AG04450 (cell line): ENCODE measurements at places on chromosomes 7 and 10.
A peak's percentile ranks its signal among the peaks of the same experiment; 100 is the strongest.

DNA sequence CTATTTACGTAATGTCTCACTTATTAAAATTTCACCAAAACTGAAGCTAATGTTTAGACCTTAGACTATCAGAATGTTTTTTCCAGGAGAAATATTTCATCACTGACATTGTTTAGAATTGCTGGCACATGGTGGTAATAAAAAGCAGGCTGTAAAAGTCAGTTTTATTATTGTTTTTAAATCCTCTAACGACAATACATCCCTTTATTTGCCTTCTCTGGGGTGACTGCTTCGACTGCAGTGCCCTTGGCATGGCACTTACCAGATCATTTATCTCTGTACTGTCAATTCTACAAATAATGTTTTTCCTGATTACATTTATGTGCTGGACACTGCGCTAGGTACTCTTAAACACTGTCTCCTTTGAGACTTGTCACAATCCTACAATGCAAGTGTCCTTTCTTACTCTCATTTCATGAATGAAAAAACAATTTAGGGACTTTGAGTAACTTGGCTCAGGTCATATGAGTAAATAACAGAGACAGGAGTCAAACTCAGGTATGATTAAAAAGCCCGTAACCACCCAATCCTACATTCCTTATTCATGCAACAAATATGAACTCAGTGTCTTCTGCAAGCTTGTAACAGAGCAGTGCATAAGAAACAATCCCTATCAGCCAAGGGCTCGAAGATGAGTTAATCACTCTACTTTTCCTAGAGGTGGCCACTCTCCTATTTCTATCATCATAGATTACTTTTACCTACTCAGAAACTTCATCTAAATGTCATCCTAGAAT lies 5.6 kb upstream of the ING3 start:
- no peak for DNase-seq

GRCh38 chr10:7333961-7334641 lies 76.7 kb downstream of the SFMBT2 start:
- no peak for DNase-seq

DNA sequence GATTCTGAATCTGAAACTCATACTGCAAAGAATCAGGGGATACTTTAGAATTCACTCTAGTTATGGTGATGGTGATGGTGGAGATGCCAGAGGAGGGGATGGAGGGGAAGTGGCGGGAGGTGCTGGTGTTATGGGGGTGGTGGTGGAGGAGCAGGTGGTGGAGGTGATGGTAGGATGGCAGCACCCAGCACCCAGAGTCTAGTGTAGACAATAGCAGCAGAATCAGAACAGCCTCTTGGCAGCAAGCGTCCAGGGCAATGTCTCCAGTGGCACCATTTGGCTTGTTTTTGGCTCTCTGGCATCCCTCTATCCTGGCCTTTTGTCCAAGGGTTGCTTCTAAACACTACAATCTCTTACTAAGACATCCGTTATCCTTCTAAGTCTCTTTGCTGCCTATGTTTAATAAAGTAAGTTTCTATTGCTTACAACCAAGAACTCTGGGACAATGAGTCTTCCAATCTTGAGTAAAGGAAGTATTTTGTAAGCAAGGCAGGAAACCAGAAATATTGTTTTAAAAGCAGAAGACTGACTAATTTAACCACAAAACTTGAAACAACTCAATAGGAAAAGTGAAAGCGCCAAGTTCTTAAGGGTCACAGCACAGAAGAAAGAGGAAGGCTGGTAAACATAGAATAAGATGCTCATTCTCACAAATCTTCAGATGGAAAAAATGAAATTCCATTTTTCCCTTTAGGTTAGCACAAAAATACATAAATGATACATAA lies 42.4 kb upstream of the GDF10 start:
- DNase-seq: no peak

DNA sequence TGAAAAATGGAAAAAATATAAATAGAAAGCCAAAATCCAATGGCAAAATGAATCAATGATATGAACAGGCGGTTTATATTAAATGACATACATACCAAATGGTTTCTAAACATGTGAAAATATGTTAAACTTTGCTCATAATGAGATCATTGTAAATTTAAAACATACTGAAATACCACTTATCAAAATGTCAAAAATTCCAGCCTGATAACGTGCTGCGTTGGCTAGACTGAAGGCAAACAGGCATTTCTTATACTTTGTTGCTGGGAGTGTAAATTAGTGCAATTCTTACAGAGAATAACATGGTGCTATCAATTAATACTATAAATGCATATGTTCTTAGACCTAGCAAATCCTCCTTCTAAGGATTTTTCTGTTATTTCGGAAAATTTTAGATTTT lies 225.8 kb upstream of the FAM3C start:
- DNase-seq: no peak

DNA sequence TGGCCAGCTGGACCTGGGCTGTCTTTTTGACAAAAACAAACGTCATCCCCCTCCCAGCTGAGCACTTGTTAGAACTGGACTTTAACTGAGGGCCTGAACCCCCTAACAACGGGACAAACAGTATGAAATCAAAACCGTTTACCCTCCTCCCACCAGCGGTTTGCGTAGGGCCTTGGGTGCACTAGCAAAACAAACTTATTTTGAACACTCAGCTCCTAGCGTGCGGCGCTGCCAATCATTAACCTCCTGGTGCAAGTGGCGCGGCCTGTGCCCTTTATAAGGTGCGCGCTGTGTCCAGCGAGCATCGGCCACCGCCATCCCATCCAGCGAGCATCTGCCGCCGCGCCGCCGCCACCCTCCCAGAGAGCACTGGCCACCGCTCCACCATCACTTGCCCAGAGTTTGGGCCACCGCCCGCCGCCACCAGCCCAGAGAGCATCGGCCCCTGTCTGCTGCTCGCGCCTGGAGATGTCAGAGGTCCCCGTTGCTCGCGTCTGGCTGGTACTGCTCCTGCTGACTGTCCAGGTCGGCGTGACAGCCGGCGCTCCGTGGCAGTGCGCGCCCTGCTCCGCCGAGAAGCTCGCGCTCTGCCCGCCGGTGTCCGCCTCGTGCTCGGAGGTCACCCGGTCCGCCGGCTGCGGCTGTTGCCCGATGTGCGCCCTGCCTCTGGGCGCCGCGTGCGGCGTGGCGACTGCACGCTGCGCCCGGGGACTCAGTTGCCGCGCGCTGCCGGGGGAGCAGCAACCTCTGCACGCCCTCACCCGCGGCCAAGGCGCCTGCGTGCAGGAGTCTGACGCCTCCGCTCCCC lies at the start of gene IGFBP1:
TSS of gene IGFBP1 (plus strand) at position 304 of the 808 bp plus-strand sequence. CDS start at position 469, 165 bp downstream.
- DNase-seq: no peak

DNA sequence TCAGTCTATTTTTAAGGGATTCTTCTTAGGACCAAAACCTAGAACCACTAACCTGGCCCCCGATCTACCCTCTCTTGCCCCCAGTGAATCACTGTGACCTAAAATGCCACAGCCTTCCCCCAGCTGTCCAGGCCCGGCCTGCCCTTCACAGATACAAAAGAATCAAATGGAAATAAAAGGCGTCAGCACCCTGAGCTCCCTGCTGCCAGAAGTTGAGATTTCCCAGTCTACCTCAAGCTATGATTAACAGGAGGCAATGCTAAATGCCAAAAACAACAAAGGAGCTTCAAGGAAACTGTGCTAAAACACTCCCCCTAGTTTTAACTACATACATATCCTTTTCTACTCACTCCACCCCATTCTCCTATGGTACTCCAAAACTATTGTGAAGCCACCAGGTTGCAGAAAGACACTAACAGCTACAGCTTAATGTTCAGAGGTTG lies 67.8 kb downstream of the GSAP start:
- DNase-seq: peak; percentile 29

DNA sequence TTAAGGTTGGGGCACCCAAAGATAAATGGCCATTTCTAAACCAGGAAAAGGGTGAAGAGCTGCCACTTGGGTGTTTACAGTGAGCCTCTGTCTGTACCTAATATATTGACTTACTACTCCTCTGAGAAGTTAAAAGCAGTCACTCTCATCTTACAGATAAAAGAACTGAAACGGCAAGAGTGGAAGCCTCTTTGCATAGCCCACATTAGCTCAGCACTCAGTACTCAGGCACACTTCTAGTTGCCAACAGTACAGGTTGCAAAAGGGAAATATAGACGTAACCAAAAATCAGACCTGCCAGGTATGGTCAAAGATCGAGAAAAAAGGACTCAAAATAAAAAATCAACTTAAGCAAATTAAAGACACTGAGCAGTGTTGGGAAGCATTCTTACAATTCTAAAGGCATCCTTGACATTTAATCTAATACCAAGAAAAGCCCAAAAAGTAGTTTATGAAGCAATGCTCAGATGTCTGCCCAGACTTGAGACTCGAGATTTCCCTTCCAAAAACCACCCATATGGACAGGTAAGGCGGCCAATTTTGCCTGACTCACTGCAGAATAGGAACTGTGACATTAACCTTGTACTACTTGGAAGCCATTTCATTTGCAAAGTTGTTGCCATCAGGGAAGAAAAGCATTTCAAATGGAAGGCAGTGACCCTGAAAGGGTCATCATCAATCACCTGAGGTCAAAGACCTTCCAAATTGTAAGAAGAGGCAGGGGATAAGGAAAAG lies 139.3 kb downstream of the SLC25A13 start:
- no peak for DNase-seq

DNA sequence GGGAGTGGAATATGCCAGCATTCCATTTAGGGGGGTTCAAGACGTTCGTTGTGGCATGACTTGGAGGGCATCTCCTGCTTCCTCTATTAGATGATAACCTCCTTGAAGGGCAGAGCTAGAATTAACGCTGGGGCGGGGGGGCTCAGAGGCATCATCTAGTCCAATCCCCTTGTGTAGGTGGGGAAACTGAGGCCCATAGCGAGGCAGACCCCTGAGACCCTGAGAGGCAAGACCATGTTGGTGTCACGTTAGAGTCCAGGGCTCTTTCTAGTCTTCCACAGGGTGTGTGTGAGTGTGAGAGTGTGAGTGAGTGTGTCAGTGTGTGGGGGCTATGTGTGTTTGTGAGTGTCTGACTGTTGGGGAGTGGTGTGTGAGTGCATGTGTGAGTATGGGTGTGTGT lies 29.3 kb upstream of the NUB1 start:
- no peak for DNase-seq

GRCh38 chr10:73734796-73735305 lies 9.3 kb upstream of the SEC24C start:
- no peak for DNase-seq

- peak; percentile 47 for DNase-seq
Measured at GRCh38 chr7:32583791-32584190, 88.5 kb downstream of the AVL9 start.

DNA sequence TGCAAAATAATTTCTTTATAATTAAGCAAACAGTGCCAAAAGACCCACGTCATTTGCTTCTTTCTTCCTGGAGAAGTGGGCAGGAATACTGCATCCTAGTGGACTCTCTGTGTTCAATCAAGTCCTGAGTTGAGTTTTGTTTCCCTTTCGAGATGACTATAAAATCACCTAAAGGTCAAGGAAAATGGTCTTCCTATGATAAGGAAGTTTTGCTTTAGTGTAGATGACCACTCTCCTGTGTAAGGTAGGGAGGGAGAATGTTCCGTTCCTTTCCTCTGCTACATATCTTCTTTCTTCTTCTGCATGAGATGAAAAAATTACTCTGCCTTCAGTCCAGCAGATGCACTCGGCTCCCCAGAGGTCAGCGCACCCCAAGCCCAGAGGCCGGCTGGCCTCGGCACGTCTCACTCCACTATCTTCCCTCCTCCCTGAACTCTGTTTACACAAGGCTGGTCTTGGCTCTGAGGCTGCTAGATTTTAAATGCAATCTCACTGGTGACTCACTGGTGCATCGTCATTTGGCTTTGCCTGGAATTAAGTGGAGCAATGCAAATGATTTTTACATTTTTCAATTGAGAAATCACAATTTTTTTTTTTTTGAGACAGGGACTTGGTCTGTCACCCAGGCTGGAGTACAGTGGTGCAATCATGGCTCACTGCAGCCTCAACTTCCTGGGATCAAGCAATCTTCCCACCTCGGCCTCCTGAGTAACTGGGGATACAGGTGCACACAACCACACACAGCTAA lies 18.6 kb upstream of the VDAC2 start:
- peak; percentile 73 for DNase-seq

DNA sequence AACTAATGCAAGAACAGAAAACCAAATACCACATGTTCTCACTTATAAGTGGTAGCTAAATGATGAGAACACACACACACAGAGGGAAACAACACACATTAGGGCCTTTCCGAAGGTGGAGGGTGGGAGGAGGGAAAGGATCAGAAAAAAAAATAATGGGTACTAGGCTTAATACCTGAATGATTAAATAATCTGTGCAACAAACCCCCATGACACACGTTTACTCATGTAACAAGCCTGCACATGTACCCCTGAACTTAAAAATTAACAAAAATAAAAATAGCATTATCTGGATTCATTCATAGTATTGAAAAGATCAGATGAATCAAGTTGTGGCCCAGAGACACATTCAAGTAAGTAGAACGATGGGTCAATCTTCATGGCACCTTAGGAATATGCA lies 159.5 kb upstream of the POT1 start:
- no peak for DNase-seq

- DNase-seq: no peak
Measured at GRCh38 chr7:36176697-36177096, 23.6 kb downstream of the EEPD1 start.
